ENCODE measurements at places on chromosomes 4 and X.
A peak's percentile ranks its signal among the peaks of the same experiment; 100 is the strongest.

GRCh38 chr4:82419451-82419850 lies 10.8 kb downstream of the HNRNPDL start:
- DNase-seq: no peak

GRCh38 chr4:28227764-28228163 lies 1367.1 kb downstream of the STIM2 start:
- DNase-seq: no peak

DNA sequence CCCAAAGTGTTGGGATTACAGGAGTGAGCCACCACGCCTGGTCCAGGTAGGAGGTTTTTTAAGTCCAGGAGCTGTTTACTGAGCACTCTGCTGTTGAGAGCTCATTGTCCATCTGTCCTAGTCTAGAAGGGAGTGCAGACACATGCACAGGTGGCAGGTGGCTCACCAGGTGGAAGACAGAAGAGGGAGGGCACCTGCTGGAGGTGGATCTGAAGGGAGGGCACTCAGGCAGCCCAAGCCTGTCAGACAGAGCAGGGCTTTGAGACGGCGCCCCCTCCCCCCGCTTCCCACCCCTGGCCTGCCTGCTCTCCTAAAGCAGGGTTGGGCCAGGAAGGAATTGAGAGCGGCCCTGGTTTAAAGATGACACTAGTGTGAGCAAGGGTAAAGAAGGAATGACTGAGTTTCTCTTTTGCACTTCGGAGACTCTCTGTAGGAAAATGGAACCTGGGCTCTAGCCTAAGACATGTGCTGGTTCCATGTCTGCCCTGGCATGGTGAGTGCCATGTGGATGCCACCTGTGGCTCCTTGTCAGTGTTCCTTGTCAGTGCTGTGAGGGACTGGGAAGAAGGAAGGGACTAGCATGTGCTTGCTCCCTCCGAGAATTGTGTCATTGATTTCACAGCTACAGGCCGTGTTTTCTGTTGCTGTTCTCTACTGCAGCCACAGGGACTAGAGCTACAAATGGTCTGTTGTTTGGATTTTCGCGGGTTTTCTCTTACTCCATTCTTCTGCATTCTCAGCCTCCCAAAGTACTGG lies 108.6 kb downstream of the TNIP2 start:
- DNase-seq: no peak

GRCh38 chr4:10256203-10256602 lies 139.6 kb upstream of the WDR1 start:
- no peak for DNase-seq

- DNase-seq: no peak
Observed at GRCh38 chrX:68498044-68498507, 775 bp upstream of the YIPF6 start.

DNA sequence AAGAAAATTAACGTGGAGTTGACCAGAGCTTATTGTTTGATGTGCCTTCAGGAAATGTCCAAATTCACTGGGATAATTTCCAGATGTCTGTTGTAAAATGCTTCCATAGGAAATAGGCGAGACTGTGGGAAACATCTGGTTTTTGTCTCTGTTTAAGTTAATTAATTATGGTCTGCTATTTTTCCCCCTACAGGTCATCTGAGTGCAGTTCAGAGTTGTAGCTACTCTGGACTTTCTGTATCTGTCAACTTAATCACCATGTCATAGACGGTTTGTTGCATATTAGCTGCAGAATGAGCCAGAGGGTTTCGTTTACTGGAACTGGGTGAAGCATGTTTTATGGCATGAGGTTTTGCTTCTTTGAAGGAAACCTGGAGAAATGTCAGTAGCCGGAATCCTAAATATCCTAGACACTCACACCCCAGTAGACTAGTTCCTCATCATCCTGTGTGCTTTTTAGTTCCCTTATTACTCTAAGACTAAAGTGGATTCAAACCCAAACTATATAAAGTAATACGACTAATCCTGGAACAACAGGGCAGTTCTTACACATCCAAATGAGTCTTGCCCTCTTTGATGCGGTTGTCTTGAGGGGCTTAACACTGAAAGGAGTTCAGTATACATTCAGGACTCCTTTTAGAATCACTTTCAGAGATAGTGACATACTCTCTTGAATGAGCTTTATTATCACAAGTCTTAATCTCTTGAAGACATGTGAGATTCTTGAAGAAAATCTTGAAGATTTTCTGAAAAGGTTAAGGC lies 62.5 kb downstream of the PPEF1 start:
- DNase-seq: no peak

DNA sequence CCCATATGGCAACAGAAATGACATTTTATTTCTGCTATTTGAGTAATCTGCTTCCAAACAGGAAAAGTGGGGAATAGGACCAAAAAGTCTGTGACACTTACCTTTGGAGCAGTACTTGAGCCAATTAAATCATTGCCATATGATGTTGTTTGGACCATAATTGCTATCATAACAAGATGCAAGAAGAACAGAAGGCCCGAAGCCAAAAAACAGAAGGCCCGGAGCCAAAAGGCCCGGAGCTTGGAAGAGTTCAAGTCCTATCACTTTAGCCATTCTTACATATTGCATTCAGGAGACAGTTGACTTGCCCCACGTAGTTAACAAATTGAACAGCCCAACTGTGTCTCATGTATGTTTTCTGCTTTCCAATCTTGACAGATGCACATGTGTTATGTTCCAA lies 285.6 kb downstream of the ARHGAP24 start:
- no peak for DNase-seq

DNA sequence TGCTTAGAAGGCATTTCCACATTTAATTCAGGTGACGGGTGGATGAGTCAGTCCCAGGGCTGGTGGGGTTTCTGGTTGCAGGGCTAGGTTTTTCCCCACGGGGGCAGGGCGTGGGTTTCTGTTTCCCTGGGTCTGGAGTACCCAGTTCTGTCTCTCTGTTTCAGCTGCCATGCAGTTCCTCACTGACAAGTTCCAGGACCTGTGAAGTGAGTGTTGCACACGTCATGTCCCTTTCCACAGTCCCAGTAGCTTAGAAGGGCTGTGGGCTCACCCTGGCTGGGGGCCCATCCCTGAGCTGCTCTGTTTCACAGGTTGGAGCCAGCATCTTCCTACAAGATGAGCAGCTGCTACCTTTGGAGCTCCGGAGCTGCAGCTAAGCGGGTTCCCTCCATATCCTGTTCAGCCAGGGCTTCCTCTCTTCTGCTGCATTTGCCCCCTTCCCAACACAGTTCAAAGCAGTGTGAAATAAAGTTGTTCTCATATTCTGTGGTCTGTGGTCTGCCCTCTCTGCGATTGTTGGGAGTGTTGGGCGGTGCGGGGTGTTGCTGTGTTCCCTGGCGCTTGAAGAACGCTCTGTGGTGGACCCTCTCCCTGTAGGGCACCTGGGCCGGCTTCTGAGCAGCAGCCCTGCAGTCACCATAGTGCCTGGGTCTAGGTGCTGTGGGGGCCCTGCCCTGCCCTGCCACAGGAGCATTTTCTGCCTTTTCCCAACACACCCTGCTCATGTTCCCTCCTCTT lies 3.9 kb downstream of the LOC101059915 start:
- peak; percentile 49 for DNase-seq

DNA sequence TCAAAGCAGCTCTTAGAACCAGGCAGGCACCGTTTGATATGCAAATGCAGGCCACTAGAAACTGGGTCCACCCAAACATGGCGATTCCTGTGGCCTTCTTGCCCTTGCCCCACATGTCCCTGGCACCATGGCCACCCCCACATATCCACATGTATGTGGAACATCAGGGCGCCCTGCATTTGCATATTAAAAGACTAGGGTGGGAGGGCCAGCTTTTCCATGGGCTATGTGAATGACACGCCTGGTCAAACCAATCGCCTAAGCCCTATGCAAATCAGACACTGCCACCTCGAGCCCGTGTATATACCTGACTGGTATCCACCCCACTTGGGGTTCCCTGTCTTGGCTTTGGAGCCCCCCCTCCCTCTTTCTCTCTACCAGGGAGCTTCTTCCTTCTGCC lies 107.0 kb downstream of the ABLIM2 start:
- DNase-seq: no peak

DNA sequence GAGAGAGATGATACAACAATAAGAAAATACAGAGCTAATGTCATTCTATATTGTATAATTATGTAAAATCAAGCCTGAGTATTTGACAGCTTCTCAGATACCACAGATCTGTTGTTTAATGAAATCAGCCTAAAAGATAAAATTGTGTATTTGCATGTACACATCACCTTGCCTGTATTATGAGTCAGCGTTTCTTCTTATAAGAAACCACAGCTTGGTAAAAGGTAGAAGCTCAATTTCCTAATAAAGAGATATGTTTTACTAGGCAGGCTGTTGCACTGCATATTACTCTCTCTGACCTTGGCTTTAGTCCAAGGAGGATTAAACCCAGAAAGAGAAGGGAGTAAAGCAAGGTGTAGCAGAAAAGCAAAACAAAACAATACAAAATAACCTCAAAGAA lies 121.3 kb downstream of the PPARGC1A start:
- no peak for DNase-seq

DNA sequence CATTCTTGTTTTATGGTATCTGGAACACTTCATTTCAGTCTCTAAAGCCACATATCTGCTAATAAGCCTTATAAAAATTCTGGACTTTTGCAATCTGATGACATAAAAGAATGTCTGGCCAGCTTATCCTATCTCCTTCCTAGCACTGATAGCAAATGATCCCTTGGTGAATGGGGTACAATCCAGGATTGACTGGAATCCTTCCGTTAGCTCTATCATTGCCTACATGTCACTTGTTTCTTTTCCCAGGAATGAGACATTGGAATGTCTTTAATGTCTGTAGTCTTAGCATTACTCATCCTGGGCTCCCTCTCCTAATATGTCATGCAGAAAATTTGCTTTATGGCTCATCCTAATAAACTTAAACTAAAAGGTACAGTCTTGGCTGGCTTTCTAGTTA lies 14.8 kb upstream of the PABPC4L start:
- no peak for DNase-seq

DNA sequence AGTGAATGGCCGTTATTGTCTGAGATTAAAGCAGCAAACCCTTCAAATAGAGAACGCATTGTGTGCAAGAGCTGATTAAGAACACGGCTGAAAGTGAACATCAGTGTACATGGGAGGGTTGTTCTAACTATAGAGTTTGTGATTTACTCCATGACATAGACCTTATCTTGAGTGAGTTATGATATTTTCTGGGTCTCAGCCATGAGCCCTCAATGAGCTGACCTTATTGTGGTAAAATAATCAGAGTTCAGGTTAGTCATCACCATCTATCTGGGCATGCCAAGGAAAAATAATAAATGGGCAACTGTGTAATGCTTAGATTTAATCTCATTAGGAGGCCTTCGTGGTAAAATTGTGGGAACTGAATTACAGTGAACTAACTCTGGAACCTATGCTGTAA lies 33.2 kb upstream of the CLDN24 start:
- DNase-seq: no peak

DNA sequence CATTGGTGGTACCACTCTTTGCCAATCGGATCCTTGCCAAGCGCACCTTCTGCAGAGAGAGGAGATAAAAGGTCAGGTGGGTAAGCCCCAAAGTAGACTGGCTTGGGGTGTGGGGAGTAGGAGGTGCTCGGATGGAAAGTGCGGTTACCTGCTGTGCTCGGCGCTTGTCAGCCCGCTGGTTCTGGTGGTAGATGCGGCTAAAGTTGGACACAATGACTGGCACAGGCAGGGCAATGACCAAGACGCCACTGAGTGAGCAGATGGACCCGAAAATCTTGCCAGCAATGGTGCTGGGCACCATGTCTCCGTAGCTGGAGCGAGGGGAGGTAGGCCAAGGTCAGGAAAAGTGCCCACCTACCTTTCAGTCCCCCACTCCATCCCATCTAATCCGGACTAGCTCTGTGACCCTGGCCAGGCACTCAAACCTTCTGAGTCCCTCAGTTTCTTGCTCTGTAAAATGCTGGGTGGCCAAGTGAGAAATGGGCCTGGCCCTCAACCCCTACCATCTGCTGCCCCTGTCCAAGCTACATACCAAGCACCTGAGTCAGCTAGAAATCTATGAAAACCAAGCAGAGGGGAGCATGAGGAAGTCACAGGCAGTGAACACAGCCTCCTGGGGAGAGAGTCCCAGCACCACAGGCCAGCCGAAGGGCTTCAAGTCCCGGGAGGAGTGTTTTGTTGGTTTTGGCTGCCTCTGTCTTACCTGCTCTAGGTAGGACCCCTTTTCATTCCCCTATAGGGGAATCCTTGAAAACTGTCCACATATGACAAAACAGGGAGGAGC lies 4.7 kb downstream of the KCND1 start:
- no peak for DNase-seq

DNA sequence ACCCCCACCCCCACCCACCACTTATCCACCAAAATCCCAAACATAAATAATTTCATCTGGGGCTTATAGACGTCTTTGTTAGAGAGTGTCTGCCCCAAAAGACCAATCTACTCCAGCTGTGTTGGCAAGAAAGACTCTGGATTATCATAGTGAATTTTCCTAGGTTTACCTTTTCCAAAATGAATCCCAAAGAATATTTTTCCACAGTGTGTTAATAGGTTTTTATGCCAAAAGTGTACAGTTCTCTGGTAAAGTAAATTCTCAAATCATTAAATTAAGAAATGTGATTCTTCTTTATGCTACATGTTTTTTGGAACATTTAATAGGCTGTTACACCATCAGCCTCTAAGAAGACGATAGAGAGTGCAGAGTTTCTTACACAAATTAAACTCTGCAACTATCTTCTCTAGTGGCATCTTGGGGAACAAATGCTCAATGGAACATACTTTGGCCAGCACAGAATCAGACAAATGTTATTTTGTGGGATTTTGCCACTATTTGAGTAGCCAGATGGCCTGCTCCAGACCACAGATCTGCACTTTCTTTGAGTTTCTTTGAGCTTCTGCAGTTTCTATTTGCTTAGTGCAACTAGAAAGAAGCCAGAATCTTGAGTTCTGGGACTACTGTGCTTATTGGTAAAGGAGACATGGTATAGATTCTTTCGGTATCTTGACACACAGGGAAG lies 206.0 kb downstream of the KIT start:
- no peak for DNase-seq

GRCh38 chr4:151651496-151651895 lies 109.3 kb downstream of the GATB start:
- no peak for DNase-seq

- no peak for DNase-seq
Observed at GRCh38 chrX:12987900-12988594, 13.1 kb downstream of the TMSB4X start.

DNA sequence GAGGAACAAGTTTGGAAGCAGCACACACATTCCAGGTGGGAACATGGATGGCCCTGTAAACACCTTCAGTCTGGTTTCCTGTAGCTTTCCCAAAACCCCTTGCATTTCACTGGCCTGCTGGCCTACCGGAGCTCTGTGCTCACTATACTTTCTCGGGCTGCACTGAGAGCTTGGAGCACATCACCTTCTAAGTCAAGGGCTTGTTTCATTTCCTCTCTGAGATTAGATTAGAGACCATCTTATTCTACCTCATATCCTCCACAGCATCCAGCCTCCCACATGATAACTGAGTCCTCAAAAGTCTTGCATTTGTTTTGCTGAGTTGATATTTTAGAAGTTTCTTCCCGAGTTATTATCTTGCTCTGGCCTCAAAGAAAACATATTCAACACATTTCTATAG lies 147.7 kb downstream of the RASL11B start:
- DNase-seq: no peak

All from activated T-helper 9 cell treated with anti-CD3 and anti-CD28 coated beads, Interleukin-2, amount 50 U/mL, for 16 hours (primary cell).